ENCODE measurements at places on chromosomes 5 and 9.

GRCh38 chr5:56639476-56639875 lies 175.9 kb upstream of the MAP3K1 start:
- no peak for DNase-seq

GRCh38 chr5:119363936-119364335 lies 8.1 kb downstream of the TNFAIP8 start:
- DNase-seq, result no peak

- no peak for DNase-seq
Observed at GRCh38 chr9:126155756-126156664, 170.6 kb upstream of the MVB12B start.

DNA sequence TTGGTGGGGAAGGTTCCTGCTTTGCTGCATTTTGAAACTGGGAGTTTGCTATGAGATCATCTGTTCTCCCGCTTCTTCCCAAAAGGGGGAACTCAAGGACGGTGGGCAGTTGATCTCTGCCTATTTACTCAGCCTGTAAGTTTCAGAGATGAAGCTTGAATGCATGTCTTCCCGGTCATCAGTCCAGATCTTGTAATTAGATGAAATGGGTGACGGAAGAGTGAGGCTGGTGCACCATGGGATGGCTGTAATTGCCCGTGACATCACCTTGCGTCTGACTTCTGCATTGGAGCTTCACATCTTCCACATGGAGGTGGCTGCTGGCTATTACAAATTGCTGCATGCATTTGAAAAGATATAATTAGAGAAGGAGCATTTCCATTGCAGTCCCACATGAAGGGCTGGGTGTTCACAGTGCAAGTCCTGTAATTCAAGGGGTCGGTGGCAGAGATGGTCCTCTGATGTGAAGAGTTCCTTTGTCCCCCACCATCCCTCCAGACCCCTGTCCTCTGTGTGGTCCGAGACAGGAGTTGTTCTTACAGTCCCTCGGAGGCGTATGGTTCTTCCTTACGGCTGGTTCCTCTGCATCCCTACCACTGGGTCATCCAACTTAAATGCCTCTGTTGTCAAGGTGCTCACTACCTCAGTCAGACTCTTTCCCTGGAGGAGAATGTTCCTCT lies 72.9 kb downstream of the ZNF618 start:
- no peak for DNase-seq

DNA sequence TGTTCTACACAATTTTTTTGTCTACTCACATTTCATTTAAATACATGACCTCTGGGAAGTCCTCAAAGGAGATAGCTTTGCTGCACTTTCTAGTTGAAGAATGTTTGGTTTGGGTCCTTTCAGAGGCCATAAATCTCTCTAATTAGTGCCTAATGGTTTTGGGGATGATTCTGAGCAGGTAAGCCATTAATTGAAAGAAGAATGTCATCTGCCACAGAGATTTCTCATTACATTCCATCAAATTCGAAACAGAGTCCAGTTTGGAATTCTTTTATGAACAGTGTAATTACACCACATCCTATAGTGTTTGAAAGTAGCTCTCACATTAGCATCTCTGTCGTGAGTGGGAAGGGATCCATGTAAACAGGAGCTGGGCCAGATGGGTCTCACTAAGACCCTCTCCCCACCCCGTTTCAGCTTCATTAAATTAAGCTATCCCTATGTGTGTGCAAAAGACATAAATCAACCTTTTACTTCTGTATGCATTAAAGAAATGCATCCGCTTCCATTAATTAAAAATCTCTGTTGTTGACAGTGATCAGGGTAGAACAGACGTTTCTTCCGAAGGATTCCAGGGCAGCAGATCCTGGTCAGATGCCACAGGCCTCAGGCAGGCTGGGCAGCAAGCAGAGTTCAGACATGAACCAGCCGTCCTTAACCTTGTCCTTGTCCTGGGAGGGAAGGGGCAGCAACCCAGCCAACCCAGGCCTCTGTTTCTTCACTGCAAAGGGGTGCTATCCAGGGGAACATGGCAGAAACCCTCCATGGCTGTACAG lies 99.8 kb upstream of the MAP1B start:
- DNase-seq, result no peak

- DNase-seq, result no peak
Observed at GRCh38 chr5:158163451-158164295, 304.7 kb upstream of the CLINT1 start.

DNA sequence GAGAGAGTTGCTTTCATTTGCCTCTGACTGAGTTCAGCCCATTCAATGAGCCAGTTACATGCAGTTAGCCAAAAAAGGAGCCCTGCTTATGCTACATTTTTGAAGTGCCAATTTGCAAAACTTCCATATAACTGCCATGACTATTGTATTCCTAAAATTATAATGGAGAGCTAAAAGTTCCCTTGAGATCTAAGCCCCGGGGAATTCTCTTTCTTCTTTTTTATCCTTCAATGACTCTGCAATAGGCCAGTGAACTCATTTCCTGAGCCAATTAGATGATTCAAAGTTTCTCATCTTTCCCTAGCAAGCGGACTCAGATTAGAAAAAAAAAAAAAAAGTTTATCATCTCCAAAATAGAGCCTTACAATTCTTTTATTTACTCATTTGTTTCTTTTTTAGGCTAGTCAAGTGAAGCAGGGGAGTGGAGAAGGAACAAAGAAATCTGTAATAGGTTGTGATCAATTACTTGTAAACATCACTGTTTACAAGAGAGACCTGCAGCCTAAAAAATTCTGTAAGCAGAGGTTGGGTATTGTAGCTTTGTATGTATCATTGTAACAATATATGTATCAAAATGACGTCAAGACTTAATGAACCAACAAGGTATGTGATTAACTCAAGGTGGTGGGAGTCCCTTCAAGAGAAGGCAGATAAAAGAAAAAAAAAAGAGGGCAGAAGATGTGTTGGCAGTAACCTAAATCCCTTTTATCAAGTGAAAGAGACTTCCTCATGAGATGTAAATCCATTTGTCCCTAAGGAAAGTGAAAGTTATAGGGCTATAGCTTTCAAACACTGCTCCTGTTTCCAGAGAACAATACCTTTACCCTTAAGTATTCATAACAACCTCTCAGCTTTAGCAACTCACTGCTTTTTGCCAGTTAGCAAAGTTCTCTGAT lies 48.7 kb upstream of the HOMER1 start:
- no peak for DNase-seq

- DNase-seq, result no peak
Observed at GRCh38 chr5:108122702-108123101, 259.2 kb downstream of the FBXL17 start.

DNA sequence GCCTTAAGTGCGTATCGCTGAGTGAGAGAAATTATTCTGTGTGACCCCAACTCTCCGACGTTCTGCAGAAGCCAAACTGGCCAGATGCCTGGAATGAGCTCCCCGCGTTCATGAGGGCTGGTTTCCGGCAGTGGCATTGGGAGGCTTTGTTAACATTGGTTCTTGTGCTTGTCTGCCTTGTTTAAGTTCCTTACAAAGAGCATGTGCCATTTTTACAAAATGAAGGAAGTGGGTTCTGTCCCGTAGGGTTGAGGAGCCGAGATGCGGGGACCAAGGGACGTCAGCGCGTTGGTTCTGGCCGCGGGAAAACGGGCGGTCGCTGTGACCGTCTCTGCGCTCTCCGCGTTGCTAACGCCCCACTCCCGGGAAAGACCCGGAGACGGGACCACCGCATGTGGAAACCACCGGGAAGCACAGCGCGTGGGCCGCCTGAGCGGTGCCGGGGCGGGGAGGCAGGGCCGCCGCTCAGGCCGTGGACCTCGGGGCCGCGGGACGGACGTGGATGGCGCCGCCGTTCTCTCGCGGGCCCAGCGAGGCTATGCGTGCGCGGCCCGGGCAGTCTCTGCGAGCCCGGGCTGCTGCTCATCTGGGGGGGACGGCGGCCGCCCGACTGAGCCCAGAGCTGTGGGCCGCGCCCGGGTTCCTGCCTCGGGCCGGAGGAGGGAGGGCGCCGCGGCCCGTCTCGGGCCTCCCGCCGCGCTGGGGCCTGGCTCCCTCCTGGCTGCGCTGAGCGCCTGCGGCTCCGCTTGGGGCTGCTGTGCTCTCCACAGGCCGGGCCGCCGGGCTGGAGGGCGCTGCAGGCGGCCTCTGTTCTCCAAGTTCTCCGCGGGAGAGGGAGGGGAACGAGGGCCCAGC lies 13.4 kb downstream of the RABL6 start:
- no peak for DNase-seq

- no peak for DNase-seq
Observed at GRCh38 chr9:38372762-38373619, 19.5 kb upstream of the ALDH1B1 start.

- DNase-seq, result no peak
Observed at GRCh38 chr5:39076757-39077728, 2.8 kb upstream of the RICTOR start.
